ENCODE measurements at places on chromosomes 2 and 18.

GRCh38 chr2:182951948-182952663 lies 85.7 kb upstream of the FRZB start:
- DNase-seq = peak; percentile 20

- DNase-seq = no peak
These were observed 69.4 kb downstream of the CHRNA1 start for GRCh38 chr2:174694920-174695319.

DNA sequence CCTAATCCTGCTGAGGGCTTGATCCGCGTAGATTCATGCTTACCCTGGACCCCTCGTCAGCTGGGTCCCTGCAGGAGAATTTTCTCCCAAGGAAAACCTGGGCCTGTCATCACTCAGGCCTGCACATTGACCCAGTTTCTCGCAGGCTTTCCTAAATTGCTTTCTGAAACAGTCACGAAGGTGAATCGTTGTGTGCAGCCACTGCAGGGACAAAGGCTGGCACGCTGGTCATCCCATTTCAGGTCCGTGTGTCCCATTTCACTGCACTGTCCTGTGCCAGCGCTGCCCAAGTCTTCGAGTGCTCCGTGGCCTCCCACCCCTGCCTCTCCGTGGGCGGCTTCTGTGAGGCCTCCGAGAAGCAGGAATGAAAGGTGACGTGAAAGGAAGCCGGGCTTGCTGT lies 62.8 kb upstream of the YWHAQ start:
- DNase-seq = no peak

GRCh38 chr18:5969989-5970403 lies 74.7 kb upstream of the TMEM200C start:
- DNase-seq = no peak

- DNase-seq = no peak
These were observed 123.0 kb downstream of the CYP26B1 start for GRCh38 chr2:72024451-72025175.

- DNase-seq = no peak
These were observed 71.3 kb downstream of the FAM228A start for GRCh38 chr2:24245986-24246776.

DNA sequence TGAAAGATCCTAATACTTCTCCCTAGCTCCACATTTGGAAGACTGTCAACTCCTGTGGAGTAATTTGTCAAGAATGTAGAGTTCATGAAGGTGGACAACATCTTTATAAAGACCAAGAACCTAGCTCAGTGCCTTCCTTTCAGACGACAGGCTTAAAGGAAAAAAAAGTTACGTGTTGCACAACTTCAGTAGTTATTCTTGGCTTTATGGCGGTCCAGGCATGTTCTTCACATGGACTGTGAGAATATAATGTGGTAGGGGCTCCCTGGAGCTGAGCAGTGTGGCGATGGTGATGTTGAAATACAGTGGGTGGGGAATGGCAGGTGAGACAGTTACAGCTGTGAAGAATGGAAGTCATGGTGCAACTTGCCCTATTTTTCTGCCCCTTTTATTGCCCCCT lies 3.9 kb downstream of the TAF1B start:
- no peak for DNase-seq

- peak; percentile 3 for DNase-seq
These were observed 304.0 kb downstream of the MYCN start for GRCh38 chr2:16244153-16244965.

- peak; percentile 89 for DNase-seq
These were observed 129.6 kb upstream of the SLC1A4 start for GRCh38 chr2:64859312-64860212.

DNA sequence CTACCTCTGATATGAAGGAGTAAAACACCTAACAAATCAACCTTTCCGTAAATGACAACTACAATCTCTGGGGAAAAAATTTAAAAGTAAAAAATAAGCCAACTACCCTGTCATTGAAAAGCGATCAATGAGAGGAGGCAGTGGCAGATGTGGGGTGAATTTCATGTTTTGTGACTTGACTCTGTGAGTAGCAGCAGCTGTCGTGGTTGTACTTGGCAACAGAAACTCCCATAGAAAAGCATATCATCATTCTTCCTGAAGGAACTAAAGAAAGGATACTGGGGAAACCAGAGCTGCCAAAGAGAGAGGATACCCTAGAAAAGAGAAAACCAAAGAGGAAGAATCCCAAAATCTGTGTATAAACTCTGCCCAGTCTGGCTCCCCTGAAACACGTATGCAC lies 236.4 kb downstream of the TNS1 start:
- DNase-seq = no peak

DNA sequence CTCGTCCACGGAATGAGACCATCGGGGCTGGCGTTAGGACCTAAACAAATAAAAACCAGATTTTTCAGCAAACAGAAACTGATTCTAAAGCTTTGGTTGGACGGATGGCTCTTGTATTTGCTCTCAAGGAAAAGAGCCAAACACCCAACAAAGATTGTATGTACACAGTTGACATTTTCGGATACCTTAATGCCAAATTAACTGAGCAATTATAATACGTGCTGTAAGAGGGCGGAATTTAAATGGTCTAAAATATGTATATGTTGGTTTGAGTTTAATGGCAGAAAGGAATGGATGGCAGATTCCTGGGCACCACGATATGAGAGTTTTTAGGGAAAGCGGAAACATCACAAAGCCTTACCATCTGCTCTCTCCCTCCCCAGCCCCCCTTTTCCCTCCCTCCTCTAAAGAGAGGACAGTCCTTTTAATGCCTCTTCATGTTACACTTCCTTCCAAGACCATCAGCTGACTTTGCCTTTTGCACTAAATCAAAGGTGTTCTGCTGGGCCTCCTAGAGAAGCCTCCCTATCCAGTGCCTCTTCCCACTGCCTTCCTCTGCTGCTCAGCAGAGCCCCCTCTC lies 33.3 kb downstream of the STAT1 start:
- DNase-seq = no peak

- no peak for DNase-seq
These were observed 240.3 kb downstream of the HDAC4 start for GRCh38 chr2:239160226-239161143.

Measured in GM13976 (cell line).